OCI-LY7 (cell line): ENCODE measurements at places on chromosomes 1 and 21.

DNA sequence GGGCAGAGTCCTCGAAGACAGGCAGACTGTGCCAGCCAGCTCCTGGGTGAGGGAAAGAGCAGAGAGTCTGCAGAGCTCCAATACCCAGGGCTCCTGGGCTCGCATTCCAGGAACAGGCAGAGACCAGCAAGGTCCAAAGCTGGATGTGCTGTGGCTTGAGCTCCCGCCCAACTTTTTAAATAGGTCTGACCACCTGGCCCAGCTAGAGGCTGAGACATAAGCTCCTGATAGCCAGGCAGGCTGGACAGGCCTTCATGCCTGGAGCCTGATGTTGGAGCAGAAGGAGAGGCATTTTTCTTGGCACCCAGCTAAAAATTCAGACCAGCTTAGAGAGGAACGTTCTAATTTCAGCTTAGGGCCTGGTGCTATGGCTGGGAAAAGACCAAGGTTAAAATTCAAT is 178.4 kb upstream of the TMEM51 start:
- DNase-seq: no peak

GRCh38 chr1:66090859-66091457 is 298.3 kb downstream of the PDE4B start:
- no peak for DNase-seq

DNA sequence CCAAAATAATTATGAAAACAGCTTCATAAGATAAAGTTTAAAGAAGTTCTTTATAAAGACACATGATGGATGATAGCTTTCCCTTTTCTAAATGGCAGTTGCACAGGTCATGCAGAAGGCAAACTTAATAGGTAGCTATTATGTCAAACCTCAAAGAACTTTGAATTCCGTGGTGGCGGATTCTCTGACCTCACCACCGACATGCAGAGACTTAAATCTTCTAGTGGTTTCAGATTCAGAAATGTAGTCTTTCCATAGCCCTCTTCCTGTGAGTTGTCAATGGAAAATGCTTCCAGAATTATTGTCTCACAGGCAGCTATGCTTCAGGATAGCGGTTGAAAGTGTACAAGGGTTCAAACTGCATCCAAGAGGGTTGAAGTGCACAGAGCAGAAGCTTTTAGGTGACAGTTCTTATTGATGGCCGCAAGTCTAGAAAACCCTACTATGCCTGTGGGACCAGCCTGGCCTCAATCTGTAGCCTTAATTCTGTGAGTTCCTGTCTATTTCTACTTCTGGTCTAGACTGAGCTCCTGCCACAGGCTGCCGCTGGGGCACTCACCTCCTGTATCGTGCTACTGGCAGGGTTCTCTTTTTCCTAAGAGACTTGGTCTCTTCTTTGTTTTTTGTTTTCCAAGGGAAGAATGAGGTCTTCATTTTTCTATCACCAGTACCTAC is 117.0 kb upstream of the ERRFI1 start:
- DNase-seq: no peak

DNA sequence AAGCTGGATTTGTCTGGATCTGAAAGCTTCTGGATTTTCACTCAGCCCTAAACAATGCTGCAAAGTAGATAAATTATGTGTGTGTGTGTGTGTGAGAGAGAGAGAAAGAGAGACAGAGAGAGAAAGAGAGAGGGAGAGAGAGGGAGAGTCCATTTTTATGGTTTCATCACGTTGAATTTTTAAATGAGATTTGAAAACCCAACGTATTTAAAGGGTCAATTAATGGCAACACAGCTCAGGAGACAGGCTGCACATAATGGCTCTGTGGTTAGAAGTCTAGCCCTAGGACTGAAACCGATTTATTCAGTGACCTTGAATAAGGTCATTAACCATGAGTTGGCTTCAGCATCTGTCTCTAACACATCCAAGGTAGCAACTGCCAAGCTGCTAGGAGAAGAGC is 35.3 kb upstream of the FMN2 start:
- DNase-seq: no peak

DNA sequence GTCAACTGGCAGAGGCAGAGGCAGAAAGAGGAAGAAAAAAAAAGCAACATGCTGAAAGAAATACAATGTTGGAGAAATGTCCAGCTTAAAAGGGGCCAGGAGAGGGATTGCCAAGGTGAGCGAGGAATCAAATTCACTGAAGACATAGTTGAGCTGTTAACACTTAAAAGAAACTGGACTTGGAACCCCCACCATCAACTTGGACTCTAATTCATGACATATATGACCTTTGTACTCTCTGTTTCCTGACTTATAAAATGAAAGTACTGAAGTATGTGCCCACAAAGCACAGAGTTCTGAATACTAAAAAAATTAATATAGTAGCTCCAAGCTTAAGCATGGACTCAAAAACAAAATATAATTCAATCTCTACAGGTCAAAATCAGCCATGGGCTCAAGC is 16.1 kb downstream of the PRR9 start:
- no peak for DNase-seq

DNA sequence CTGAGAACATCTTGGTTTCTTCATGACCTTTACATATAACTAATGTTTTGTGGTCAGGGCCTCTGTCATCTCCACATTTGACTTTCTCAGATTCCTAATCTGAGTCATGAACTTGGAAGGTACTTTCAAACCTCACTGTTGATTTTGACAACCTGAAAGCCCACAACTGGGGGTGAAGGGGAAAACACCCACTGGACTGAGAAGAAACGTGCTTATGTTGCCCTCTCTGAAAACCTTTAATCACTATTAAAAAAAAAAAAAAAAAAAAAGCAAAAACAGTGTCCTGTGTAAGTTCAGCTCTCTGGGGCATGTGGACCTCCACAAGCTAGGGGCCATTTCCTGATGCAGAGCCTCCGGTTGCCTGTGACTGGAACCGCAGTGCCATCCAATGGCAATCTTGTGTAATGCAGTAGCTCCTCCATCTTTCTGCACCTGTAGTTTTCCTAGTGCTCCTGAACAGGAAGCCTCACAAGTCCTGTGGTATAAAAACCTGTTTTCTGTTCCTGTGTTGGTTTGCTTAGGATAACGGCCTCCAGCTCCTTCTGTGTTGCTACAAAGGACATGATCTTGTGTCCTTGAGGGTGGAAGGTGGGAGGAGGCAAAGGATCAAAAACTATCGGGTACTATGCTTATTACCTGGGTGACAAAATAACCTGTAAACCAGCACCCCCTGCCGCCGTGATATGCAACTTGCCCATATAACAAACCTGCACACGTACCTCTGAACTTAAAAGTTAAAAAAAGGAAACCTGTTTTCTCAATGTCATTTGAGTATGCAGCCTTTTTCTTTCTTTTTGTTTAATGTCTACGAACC is 124.5 kb downstream of the ZNF648 start:
- DNase-seq: peak; percentile 70
